ENCODE measurements at places on chromosomes 7 and 10.

DNA sequence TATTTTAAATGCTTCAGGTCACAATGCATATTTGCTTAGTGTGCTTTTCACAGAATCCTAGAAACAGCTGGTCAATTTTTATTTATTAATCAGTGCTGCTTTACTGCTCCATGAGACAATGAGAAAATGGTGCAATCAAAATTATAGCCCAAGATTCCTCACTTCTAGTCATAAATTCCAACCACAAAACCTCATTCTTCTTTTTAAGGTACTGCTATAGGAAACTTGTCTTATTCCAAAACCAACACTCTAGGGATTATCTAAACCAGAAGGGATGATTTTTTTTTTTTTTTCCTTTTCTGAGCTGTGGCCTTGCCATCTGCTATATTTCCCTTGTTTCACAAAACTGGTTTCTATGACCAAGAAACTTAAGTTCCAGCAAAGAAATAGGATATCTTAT, 64.0 kb upstream of the SEMA3A start:
- no peak for DNase-seq

DNA sequence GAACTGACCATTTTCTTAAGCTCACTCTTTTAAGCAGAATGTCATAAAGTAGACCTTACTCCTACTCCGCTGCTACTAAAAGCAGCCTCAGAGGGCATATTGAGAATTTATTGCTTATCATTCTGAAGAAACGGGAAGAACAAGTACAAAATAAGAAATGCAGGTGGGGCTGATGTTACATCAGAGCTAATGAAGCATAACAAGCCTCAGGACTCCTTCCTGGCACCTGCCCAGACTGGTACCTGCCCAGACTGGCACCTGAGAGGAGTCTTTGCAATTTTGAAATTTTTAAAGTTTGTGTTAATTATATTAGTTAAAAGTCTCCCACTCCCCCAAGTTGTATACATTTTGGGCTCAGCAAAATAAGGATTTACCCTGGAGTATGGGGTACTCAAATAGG, 162.4 kb downstream of the SEMA3E start:
- DNase-seq, result no peak

GRCh38 chr10:71980181-71981014, 16.2 kb downstream of the CHST3 start:
- DNase-seq, result no peak

GRCh38 chr10:79024296-79024695, 44.5 kb upstream of the ZMIZ1 start:
- DNase-seq, result no peak

GRCh38 chr10:33722067-33722466, 387.6 kb upstream of the NRP1 start:
- no peak for DNase-seq

DNA sequence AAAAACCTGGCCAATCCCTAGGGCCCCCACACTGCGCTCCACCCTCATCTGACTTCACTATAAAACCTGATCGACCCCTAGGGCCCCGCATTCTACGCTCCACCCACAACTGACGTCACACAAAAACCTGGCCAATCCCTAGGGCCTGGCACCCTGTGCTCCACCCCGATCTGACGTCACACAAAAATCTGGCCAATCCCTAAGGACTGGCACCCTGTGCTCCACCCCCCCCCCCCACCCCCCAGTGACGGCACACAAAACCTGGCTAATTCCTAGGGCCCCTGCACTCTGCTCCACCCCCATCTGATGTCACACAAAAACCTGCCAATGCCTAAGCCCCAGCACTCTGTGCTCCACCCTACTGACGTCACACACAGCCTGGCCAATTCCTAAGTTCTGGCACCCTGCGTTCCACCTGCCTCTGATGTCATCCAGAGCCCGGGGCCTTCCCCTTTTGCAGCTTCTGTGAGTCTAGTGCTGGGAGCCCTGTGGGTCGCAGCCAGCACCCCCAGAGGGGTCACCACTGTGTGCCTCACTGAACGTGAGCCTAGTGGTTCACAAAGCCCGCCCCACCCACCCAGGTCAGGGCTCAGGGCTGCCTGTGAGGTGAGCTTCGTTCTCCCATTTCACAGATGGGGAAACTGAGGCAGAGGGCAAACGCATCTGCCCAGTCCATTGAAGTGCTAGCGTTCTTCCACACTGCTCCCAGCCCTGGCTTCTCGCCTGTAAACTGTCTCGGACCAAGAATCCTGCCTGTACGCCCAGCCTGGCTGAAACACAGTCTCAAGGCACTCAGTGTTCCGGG, 40.6 kb downstream of the MICALL2 start:
- no peak for DNase-seq

DNA sequence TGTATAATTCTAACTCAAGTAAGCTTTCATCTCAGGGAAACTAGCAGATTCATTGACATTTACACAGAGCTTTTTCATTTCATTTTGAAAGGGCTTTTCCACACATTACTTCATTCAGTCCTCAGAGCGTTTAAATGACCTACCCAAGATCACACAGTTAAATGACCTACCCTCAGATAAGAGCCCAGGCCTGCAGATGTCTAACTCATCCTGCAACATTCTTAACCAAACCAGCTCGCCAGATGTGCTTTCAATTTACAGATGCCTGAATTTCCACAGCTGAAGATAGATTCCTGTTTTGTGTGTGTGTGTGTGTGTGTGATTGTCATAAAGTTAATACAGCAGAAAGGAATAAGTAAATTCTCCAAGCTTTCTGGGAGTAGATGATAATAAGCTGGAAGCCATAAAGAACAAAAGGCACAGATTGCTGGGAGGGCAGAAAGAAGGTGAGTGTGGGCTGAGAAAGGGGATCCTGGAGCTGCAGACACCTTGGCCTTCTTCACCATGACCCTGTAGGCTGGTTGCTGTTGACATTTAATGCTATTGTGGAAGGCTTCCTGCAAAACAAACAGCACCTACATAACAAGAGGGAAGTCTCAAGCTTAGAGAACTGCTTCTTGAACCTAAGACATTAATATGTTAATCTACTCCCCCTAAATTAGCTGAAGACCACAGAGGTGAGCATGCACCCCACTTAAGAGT, 489.7 kb upstream of the CELF2 start:
- no peak for DNase-seq

DNA sequence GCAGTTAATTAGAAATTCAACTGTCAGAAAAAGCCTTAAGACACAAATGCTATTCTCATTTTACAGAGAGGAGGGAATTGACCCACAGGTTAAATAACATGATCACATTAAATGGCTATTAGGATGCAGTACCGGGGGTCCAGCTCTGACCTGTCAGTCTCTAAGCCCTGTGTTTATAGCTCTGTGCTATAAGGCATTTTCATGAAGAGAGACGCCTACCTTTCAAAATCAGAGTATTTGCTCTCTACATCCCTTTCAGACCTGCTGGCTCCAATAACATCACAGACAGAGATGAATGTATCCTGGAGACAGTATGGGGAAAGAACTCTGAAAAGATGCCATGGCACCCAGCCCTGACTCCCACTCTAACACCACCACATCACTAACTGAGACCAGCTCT, 189.9 kb upstream of the PRSS58 start:
- no peak for DNase-seq

- no peak for DNase-seq
Observed at GRCh38 chr10:33193701-33194521, 140.6 kb downstream of the NRP1 start.

- no peak for DNase-seq
Observed at GRCh38 chr7:135186841-135187253, 16.3 kb upstream of the CYREN start.

- DNase-seq, result no peak
Observed at GRCh38 chr10:62733654-62734293, 70.7 kb upstream of the ADO start.

- DNase-seq, result no peak
Observed at GRCh38 chr7:90773269-90773668, 177.1 kb downstream of the CDK14 start.

GRCh38 chr7:98935811-98936210, 57.5 kb downstream of the TRRAP start:
- DNase-seq, result no peak

DNA sequence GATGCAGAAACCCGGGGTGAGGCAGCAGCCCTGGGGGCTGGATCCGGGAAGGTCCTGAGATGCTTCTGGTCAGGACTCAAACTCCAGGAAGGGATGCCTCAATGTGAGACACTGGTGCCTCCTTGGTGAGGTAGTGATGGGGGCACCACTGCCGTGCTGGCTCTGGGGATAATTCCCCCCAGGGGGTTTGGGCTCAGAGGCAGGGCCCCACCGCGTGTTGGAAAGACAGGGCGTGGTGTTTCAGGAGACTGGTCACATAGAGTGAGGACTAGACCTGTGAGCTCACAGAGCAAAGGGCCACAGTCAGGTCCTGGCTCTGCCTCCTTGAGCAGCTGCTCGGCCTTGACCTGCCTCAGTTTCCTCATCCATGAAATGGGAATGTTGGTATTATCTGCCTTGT, 361.9 kb downstream of the GLRX3 start:
- DNase-seq, result no peak

DNA sequence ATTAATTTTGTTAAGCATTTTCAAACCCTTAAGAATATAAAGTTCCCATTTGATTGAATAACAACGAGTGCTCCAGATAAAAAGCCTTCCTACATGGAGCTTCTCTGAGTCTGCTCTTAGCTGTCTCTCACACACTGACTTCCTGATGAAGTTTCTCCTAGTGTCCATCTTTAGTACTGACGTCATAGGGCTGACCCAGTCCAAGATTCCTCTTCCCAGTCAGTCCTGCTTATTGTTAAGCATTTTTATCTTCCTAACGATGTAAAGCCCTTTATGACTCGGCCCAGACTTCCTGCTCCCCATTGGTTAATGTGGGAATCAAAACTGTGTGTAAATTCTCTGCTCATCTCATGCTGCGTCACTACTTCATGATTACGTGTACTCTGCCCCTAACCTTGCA, 398.8 kb downstream of the TFEC start:
- DNase-seq, result no peak

DNA sequence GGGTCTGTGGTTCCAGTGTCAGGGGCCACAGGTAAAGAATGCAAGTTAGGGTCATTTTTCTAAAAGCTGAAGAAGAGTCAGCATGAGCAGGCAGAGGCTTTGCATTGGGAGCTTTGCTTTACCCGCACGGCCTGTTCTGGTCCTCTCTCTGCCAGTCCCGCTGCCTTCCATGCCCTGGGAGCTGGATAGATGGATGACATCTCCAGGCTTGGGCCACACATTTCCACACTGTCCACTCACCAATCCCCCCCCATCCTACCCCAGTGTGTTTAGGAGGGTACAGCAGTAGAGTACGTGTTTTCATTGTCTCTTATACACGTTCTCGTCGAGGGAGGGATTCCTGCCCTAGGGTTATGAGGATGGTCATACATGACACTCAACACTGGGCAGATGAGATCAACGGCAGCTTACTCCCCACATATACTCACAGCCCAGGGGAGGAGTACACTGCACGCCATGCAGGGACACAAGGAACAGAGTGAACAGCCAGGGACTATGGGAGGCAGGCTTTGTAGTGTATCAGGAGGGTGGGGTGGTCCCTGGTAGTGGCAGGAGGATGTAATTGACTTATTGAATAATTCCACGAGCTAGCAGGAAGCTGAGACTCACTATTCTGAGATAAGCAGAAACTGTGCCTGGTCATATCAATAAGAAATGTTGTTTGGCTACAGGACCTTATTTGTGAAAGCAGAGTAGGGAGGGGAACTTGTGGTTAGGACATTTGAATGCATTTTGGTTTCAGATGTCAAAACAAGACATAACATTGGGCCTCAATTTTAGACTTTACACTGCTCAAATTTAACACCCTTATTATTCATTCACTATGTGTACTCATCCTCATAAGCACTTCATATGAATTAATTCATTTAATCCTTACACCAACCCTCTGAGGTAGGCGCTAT, 36.6 kb downstream of the PLPP4 start:
- DNase-seq, result no peak

- DNase-seq, result no peak
Observed at GRCh38 chr7:13563257-13563656, 426.2 kb downstream of the ETV1 start.

DNA sequence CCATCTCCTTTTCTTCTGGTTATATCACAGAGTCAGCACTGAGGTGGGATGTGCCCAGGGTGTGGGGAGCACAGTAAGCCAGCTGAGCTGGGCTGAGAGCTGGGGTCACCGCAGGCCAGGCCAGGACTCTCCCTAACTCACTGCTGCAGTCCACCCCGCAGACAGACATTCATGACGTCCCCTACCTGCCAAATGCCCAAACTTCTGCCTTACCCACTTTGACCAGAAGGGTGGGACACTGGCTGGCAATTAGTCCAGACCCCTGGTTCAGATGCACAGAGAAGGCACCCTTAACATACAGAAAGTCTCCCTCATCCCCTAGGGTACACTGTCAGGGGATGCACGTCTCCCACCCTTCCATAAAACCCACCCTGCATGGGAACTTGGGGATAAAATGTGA, 2.1 kb downstream of the DRGX start:
- no peak for DNase-seq

DNA sequence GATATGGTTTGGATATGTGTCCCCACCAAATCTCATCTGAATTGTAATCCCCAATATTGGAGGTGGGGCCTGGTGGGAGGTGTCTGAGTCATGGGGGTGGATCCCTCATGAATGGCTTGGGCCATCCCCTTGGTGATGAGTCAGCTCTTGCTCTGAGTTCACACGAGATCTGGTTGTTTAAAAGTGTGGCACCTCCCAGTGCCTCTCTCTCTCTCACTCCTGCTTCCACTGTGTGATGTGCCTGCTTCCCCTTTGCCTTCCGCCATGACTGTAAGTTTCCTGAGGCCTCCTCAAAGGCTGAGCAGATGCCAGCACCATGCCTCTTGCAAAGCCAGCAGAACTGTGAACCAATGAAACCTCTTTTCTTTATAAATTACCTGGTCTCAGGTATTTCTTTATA, 4.8 kb upstream of the GCK start:
- DNase-seq, result no peak

DNA sequence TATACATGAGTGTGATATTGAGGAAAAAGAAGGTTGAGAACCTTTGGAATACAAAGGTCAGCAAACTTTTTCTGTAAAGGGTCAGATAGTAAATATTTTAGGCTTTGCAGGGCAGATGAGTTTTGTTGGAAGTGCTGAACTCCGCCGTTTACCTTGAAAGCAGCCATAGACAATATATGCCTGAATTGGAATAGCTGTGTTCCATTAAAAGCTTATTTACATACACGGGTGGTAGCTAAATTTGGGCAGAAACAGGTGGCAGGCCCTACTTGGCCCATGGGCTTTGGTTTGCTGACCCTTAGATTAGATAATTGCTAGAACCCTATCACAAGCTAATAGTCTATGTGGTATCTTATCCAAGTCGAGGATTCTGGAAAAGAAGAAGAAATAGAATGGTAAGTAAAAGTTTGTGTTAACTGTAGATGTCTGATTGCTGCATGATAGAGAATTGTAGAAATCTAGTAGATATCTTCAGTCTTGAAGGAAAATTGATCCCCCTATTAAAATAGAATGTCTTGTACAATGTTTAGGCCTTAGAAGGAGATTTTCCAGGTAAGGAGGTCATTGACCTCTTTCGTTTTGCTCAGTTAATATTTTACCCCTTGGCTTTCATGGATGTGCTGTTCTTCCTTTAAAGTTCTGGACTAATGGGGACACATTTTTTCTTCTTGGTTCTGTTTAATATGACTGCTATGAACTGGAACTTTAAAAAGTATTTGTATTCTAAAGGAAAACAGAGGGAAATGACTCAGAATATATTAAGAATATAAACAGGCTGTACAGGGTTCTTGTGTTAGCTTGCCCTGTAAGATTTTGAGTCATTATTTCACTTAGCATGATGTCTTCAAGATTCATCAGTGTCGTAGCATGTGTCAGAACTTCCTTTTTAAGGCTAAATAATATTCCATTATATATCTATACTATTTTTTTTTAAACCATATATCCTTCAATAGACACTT, 8.0 kb downstream of the RBM33 start:
- no peak for DNase-seq
